ENCODE measurements at places on chromosomes 2 and 18. TPM values are rescaled to one million over a fixed set of nuclear protein-coding genes. Genes with fewer than 3 reads are reported as not detected.

The CNGA3 gene
- not detected for total RNA-seq

The SAG gene
- not detected for total RNA-seq

GRCh38 chr18:25137197-25137472 is 214.8 kb downstream of the ZNF521 start:
- no peak for DNase-seq

GRCh38 chr2:237464757-237465391 is 22.2 kb upstream of the MLPH start:
- no peak for DNase-seq

The WDFY1 gene
- total RNA-seq: 118 TPM

The KCNG2 gene
- total RNA-seq: 0.14 TPM

The TPRKB gene
- 43.2 TPM for total RNA-seq

GRCh38 chr2:64652231-64653108 is 1.2 kb downstream of the SERTAD2 start:
- DNase-seq: peak; percentile 62

The PRSS56 gene
- not detected for total RNA-seq

DNA sequence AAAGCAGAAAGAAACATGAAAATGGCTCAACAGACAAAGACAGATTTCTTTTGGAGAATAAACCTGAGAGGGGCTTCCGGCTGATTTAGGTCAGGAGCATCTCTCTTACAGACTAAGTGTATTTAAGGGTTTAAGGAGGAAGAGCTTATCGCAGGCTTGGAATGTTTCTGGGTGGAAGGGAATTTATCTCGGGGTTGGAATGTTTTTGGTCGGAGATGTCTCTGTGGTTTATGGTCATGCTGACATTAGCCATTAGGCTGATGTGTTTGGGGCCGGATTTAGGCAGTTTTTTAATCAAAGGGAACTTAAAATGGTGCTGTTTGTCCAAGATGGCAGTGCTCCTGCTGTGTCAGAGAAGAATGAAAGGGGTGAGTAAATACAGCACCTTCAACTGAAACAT is 14.4 kb upstream of the PSMA8 start:
- no peak for DNase-seq

The KIAA2012 gene
- not detected for total RNA-seq

The GAREM1 gene
- 4.9 TPM for total RNA-seq

GRCh38 chr18:51807336-51807735 is 532.7 kb upstream of the DCC start:
- no peak for DNase-seq

GRCh38 chr2:25808006-25808383 is 70.3 kb downstream of the ASXL2 start:
- no peak for DNase-seq

DNA sequence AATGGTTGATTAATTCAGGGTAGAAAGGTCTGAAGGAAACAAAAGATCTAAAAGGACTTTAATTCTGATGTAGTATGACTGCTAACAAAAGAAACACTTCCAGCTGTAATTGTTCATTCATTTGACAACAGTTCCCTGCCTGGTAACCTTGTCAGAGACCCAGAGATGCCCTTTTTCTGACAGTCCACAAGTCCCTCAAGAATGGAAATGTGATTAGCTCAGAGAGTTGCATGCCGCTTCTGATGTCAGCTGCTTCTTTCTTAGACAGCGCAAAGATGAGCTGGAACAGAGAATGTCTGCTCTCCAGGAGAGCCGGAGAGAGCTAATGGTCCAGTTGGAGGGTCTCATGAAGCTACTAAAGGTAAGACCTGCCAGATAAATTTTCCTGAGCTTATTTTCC is 153.6 kb downstream of the DTNA start:
- DNase-seq: no peak

DNA sequence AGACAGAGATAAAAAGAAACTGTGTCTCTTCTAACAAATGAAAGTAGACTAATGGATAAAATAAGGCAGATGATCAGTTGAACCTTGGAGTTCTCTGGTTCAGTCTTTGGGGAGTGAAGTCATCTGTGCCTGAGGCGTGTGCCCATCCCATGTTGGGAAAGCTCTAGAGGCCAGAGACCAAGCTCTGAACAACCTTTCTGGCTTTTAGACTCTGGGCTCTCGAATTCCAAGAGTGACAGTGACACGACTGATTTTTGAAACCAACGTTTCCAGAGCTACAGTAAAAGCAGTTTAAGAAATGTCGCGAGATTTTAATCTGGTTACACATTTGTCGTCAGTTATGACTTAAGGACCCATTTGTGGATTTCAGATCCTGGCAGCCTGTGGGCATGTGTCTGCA is 83.7 kb upstream of the APCDD1 start:
- DNase-seq: no peak

DNA sequence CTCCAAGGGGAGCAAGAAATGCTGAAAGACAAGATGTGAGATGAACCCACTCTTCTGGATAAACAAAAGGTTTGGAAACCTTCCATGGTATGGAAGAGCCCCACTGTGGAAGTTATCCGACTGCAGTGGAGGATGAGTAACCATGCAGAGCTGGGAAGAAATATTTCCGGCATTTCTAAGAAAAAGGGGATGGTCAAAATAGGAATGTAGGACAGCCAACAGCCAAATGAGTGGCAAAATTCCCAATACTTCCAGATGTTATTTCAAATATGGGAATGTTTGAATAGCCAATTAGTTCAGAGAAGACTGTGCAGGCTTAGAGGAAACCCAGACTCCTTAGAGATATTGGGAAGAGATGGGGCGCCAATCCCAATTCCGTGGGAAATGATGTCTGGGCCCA is 246.8 kb downstream of the RAD51AP2 start:
- DNase-seq: no peak

GRCh38 chr2:150485114-150485870 is 2.2 kb downstream of the RND3 start:
- DNase-seq: peak; percentile 78

The MERTK gene
- total RNA-seq: 8.3 TPM

DNA sequence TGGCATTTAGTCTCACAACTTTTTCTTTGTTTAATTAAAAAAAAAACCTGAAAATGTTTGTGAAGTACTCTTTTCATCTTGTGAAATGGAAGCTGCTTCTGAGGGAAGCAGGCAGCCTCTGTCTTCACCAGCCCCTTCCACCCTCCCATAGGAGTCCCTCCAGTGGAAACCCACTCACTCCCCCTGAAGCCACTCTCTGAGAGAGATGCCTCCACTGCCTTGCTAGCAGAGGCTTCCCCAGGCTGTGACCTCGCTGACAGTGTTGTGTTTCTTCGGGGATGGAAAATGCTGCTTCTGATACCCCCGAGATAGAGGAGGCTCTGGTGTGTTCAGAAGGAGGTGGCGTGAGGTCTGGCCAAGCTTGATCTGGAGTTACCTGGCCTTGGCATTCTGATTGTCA is 59.9 kb downstream of the SH3RF3 start:
- DNase-seq: no peak

The C1QL2 gene
- 0.28 TPM for total RNA-seq

The EPHA4 gene
- total RNA-seq: 20.2 TPM

The OR6B2 gene
- not detected for total RNA-seq

- DNase-seq: no peak
These were observed 159.3 kb upstream of the SALL3 start for GRCh38 chr18:78820161-78820834.

GRCh38 chr2:107569496-107569895 is 257.2 kb upstream of the RGPD4 start:
- no peak for DNase-seq

DNA sequence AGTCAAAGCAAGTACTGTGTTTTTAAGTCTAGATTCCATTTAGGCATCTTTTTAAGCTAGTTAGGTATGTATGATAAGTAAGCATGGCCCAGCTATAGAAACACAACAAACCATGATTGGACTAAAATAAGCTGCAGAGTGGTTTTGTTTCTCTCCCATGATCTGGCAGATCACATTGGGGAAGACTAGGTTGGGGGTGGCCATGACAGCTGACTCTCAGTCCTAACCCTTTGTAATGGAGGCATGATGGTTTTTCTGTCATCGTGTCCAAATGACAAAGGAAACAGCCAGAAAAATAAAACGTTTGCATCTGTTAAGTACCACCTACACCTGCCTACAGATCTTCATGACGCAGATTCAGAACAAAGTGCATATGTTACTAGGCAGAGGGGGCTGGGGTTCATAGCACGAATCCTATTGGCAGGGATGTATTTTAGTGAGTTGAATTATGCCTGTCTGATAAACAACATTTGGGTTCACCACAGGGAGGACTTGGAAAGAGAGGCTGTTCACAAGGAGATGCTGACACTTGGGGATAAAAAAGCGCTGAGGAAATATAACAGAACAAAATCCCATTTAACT is 33.8 kb upstream of the GALNT5 start:
- no peak for DNase-seq

DNA sequence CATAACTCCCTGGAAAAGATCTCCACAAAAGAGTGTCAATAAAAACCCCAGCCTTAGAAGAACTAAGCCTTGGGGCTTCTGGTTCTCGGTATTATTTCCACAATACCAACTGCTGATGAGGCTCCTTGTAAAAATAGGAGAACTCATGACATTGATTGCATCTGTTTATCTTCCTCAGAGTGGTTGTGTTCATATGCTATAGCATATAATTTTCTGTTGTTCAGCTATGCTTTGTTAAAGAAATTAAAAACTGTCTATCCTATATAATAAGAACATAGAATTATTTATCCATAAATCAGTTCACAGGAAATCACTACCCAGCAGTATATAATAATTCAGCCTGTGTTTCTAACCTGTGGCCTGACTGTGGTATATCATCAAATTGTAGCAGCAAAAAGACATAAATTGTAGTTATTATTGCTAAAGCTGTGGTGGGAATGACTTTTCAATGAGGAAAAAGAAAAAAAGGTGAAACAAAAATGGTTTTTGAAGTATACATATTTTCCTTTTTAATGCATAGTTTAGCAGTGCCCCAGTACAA is 68.9 kb downstream of the SATB2 start:
- no peak for DNase-seq

All from H7 (cell line).